NCI-H524 (cell line): ENCODE measurements at places on chromosomes 12 and 14.

- no peak for DNase-seq
Measured at GRCh38 chr12:68958322-68958721, 25.4 kb upstream of the CPM start.

GRCh38 chr14:103155010-103155409 lies 31.7 kb downstream of the TNFAIP2 start:
- no peak for DNase-seq

- DNase-seq, result no peak
Measured at GRCh38 chr12:70698345-70698744, 61.1 kb upstream of the PTPRB start.

DNA sequence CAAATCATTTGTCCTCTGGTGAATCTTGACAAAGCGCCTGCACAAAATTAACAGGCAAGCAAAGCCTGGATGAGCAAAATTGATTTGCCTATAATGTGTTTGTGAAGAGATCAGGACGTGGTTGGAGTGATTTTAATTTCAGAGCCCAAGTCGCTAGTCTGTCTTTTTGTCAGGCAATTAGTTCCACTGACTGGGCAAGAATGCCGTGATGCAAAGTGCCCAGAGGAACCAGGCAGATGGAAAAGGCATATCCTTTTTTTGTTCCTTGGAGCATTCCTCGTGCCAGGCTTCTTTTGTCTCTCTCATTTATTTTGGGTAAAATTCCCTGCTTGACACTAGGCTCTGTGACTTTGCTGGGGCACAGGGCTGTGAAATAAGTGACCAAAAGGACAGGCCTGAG lies 65.9 kb upstream of the CCDC198 start:
- no peak for DNase-seq

DNA sequence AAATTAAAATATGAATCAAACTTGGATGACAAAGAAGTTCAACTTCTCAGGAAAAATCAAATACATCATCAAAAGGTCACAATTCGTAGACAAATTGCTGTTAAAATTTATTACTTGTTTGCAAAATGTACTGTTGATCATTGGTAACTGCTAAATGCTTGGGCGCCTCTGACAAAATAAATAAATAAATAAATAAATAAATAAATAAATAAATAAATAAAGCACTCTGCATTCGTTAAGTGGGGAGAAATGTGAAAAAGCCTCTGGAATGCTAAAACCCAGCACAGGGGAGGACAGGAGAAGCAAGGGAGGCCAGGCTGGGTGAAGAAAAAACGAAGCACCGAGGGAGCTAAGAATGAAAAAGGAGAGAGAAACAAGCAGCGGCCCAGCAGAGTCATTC lies 115.2 kb downstream of the BCL11B start:
- DNase-seq, result no peak

- no peak for DNase-seq
Measured at GRCh38 chr14:58059126-58059525, 92.9 kb downstream of the ARMH4 start.

DNA sequence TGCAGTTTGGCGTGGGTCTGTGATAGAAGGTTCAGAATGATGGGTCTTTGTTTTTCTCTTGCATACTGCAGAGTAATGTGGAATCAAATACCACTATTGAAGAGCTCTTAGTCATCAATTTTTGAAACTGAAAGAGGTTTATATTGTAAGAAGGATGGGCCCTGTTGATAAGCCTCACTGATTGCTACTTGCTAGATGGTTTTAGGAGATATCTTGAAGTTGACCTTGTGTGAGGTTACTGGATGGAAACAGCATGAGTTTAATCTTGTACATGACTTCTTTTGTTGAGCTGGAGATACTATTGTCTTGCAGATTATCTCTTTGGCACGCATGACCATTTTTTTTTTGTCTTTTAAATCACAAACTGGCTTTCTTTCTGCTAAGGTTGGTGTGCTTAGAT lies 13.8 kb downstream of the BICD1 start:
- DNase-seq, result no peak

GRCh38 chr14:33237115-33237740 lies 298.5 kb downstream of the NPAS3 start:
- DNase-seq, result no peak

DNA sequence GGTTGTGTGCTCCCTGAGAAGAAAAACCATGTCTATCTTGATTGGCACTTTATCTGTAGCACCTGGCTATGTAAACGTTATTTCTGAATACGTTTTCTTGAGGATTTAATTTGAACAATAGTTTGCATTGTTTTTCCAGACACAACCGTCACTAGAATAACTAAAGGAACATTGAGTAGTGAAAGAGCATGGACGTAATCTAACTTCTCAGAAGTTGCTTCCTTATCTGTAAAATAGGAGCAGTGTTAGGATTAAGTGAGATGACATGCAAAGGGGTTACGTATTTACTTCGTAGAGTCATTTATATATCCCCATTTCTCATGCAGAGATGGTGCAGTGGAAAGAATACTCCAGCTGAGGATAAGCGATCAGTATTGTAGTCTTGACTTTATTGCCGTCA lies 8.1 kb downstream of the AEBP2 start:
- no peak for DNase-seq

DNA sequence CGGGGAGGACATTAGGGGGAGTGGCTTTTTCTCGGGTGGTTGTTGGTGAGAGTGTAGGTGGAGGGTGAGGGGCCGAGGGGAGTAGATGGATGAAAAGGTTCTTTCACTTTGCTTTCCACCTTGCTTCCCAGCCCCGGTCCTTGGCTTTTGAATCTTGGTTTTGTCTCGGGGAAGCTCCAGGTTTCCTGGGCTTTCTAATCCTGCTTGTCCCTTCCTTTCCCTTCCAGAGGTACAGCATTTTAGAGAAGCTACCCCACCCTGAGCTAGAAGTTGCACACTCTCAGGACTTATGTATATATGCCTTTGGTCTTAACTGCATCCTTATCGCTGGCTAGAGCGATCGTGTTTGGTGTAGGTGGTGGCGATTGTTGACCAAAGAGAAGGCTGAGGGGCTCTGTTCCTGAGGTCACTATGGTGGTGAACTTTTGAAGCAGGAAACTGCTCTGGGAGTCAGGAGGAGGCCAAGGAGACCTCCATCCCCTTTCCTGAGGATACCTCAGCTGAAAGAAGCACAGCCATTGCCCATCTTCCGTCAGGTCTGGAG lies 862 bp downstream of the PIP4K2C start:
- DNase-seq, result no peak

- no peak for DNase-seq
Measured at GRCh38 chr12:14257303-14257733, 108.2 kb upstream of the ATF7IP start.

GRCh38 chr12:98220636-98221035 lies 294.8 kb upstream of the TMPO start:
- no peak for DNase-seq

GRCh38 chr14:58488550-58488949 lies 61.0 kb downstream of the KIAA0586 start:
- DNase-seq, result no peak

DNA sequence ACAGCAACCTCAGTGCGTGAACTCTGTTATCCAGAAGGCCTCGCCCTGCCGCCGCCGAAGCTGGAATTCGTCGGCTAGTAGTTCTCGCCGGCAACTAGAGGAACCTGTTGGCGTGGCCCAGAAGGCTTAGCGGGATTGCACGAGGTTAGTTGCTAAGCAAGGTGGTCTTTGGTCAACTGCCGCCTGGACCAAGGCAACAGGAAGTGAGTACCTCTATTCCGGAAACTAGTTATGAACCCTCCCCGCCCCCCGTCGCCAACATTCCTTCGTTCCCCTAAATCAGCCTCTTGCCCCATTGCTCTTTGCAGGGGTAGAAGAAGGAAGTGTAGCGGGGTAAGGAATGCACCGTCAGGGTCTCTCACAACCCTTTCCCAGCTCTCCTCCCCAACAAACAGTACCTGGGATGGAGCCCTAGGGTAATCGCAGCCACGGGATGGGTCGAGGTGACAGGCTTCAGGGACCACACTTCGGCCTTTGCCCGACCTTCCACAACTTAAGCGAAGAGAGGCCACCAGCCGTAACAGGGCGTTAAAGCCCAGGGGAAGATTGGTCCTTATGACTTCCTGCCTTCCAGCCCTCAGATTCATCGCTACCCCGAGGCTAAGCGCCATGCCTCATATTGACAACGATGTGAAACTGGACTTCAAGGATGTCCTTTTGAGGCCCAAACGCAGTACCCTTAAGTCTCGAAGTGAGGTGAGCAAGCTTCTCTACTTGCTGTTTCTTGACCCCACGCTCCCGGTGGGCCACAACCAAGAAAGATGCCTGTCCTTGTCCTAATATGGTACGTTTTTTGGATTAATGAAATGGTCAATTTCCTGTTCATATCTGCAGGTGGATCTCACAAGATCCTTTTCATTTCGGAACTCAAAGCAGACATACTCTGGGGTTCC lies at the start of gene GMPR2:
TSS of gene GMPR2 (plus strand) at position 285 of the 893 bp plus-strand sequence. CDS start at position 610, 325 bp downstream.
- no peak for DNase-seq
